ENCODE measurements at places on chromosomes 3 and 15. TPM values are rescaled to one million over a fixed set of nuclear protein-coding genes. Genes with fewer than 3 reads are reported as not detected.

The ANKUB1 gene
- not detected for total RNA-seq

The VGLL3 gene
- 11.9 TPM for total RNA-seq

The SCN5A gene
- 0.28 TPM for total RNA-seq

The P2RY13 gene
- 1.9 TPM for total RNA-seq

The MYL3 gene
- total RNA-seq: 0.26 TPM

The CD80 gene
- 0.43 TPM for total RNA-seq

The BTLA gene
- total RNA-seq: 0.06 TPM

All from pancreas (tissue), 10 donors.